Endothelial cell of umbilical vein (primary cell): ENCODE measurements at places on chromosomes 1 and 21.

GRCh38 chr1:175410560-175410959, 218.0 kb upstream of the KIAA0040 start:
- DNase-seq, result no peak

GRCh38 chr1:35201631-35202030, 8.7 kb upstream of the SFPQ start:
- no peak for DNase-seq

DNA sequence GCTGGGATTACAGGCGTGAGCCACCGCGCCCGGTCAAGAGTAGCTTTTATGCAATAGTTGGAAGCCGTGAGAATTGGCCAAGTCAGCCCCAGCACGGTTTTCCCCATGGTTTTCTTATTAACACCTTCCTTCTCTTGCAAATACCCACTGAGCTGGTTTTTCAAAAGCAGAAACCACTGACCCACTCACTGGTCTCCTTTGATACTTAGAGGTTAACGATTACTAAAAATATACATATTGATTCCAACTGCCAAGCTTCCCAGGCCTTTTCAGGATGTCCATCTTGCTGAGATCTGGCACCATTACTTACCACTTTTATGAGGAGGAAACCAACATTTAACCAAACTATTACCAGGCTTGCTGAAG, 25.9 kb upstream of the TARDBP start:
- DNase-seq, result no peak

DNA sequence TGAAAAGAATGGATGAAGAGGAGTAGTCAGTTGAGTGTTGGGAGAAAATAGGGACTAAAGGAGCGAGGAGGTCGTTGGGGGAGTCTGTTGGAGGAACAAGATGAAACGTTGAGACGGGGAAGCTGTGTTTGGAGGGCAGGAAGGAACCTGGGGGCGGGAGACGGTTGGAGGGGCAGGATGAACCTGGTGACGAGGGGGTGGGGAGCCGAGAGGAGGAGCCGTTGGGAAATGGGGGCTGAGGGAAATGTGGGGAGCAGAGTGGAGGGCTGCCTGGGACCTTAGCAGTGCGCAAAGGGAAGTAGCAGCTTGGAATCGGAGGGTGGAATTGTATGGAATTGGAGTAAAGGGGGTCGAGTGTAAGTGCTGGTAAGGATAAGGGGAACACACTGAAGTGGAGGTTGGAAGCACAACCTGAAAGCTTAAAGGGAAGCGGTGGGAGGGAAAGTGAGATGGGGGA, 630 bp downstream of the MTF2 start:
- peak; percentile 53 for DNase-seq

DNA sequence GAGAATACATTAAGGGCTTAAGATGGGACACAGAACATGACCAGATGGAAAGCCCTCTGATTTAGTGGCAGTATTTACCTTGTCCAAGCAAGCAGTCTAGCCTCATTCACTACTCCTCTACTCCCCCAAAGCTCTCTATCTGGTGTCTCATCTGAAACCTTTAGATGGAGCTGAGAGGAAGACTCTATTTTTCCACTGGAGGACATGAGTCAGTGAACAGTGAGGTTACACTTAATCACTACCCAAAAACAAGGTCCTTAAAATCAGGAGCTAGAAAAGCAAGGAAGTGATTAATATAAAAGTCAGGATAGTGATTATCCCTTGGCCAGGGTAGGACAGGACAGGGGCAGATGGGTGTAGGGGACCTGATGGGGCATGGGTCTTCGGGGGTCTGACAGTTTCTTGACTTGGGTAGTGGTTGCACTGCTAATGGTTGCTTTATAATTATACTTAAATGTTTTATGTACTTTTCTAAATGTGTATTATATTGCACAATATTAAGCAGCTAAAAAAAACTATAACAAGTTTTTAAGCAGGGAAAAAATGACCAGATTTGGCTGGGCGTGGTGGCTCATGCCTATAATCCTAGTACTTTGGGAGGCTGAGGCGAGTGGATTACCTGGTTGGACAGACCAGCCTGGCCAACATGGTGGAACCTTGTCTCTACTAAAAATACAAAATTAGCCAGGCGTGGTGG, 3.0 kb downstream of the PTPN22 start:
- DNase-seq, result peak; percentile 56

GRCh38 chr1:210218047-210218446, 14.5 kb upstream of the SERTAD4 start:
- no peak for DNase-seq

DNA sequence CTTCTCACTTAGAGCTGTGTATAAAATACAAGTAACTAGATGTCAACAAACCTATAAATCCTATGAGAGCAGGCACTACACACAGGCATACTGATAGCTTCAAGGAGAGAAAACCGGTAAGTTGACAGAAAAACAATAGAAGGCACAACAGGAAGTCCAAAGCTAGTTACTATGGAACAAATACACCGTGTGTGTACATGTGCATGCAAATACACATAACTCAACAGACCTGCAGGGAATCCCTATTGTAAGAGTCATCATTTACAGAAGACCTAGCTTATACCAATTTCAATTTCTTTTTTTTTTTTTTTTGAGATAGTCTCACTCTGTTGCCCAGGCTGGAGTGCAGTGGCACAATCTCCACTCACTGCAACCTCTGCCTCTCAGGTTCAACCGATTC, 26.3 kb downstream of the JAK1 start:
- peak; percentile 27 for DNase-seq

GRCh38 chr1:214658785-214659184, 55.8 kb downstream of the CENPF start:
- peak; percentile 20 for DNase-seq

DNA sequence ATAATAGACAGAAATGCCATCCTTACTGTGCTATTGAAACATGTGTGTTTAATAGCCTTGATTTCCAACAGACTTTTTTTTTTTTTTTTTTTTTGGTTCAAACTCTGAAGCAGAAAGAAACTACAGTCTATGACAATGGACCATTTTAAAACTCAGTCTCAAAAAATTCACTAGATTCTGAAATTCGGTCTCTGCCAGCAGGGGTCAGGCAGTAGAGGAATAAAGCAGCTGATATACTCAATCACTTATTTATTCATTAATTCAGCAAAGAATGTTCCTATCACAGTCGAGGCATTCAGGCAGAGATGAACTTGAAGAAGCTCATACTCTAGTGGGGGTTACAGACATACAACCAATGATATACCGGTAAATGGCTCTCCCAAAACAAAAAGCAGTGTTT, 260.9 kb upstream of the DMRTA2 start:
- no peak for DNase-seq
